ENCODE measurements at places on chromosomes 1 and 21. TPM values are rescaled to one million over a fixed set of nuclear protein-coding genes. Genes with fewer than 3 reads are reported as not detected.

MTFR1L gene
- 31.7 TPM for total RNA-seq

HSD3B2 gene
- total RNA-seq = not detected

GPR25 gene
- not detected for total RNA-seq

CEPT1 gene
- 35.0 TPM for total RNA-seq

ZNF644 gene
- total RNA-seq = 31.9 TPM

LCE1D gene
- not detected for total RNA-seq

CFAP57 gene
- total RNA-seq = 0.14 TPM
